ENCODE measurements at places on chromosomes 3 and 15.

- DNase-seq: peak; percentile 90
These were observed at the start of gene LAMB2 for GRCh38 chr3:49132437-49133225. Gene LAMB2, minus strand, starts transcription at chr3:49133050. Its CDS starts 183 bp downstream, at chr3:49132867.

- no peak for DNase-seq
These were observed 44.9 kb downstream of the CPN2 start for GRCh38 chr3:194306109-194306686.

DNA sequence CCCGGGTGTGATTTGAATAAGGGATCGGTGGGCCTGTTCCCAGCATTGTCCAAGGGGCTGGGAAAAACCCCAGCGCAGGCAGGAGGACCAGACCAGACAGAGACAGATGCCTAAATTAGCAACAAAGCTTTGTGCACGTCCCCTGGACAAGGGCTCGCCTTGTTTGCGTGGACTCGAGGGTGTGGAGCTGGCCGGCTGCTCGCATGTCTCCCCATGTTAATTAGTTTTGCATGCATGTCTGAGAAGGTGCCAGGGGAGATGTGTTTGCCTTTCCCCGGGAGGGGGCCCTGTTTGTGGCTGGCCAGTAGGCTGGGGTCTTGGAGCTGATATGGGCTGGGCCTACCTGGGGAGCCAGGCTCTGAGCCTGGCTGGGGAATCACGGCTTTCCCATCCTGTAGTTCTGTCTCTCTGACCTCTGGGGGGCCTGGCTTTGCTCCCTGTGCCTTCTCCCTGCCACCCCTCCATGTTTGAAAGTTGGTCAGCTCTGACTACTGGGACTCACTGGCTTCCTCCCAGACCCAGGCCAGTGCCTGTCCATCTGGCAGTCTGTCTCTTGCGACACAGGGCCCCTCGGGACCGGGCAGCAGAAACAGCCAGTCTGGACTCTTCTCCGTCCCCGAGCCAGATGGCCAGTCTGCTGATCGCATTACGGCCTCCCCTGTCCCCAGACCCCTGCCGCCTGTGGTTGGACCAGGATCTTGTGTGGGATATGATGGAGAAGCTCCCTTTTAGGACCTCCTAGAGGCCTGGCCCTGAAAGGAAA is 55.4 kb upstream of the POLG start:
- DNase-seq: no peak

GRCh38 chr15:49610157-49610918 is 10.3 kb downstream of the FAM227B start:
- DNase-seq: no peak

GRCh38 chr3:153284282-153284938 is 122.4 kb downstream of the RAP2B start:
- DNase-seq: no peak

DNA sequence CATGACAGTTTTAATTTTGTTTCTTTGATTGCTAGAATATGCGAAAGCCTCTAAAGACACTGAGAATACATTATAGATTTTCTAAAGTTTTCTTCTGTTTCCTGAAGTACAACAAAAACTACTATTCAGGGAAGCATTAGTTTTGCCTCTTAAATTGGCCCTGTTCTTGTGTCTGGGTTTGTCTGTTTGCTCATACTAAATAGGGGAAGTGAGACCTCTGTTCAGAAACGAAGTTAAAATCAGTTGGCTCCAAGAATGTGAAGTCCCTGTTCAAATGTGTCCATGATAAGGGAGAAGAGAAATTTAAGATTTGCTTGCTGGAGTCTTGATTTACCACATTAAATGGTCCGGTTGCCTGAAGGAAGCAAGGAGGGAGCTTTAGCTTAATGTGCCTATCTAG is 327.3 kb upstream of the GBE1 start:
- DNase-seq: no peak

DNA sequence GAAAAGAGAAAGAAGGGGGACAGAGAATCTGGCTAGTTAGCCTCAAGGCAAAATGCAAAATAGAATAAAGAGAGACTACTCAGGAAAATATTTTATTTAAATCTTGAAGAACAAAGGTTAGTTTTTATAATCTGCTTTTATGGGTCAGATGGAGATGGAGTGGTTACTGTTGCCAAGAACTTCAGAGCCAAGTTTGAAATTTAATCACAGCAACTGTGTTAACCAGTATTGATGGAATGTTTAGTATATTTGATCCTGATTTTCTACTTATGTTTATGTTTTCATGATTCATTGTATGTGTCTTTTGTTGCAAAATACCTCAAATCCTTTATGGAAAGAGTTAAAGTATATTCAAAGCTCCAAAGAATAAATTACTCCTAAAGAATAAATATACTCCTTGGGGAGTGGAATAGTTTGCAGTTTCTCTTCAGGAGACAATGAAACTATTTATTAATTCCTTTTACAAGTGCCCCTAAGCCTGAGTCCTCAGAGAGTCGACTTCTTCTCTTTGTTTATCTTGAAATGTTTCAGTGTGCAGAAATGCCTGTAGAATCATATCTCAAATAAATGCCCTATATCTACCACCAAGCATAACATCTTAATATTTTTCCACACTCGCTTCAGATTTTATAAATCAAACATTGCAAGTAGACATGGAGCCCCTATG is 60.9 kb upstream of the THSD4 start:
- no peak for DNase-seq
